Type B pancreatic cell (in vitro differentiated cells): ENCODE measurements at places on chromosomes 13 and 19.

DNA sequence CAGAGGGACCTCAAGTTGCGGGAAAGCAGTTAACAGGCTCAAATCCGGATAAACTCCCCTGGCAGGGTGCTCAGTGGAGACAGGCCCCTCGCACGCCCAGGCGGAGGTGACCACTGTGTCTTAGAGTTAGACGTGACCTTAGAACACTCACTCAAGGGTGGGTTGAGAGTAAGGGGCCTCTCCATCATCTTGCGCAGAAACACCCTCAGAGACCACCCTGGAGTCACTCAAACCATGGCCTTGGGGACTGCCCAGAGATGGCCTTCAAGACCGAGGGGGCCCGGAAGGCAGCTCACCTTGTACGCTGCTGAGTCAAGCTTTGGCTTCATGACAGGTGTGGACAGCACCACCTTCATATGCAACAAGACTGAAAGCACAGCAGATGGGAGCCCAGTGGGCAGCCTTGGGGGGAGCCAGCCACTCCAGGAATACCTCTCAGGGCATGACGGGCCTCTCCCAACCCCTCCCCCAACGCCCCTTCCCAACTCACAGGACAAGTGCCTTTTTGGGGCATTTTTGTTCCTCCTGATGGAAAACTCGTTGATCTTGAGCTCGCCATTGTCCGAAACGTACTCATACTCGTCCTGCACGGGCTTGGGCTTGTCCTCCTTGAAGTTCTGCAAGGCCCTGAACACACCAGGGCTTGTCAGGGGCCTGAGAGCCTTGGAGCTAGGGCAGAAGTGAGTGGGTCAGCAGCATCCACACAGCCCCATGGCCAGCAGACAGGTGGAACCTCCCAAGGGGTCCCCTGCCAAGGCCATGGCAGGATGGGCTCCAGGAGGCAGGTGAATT is 229.2 kb downstream of the TUBA3C start:
- no peak for DNase-seq

DNA sequence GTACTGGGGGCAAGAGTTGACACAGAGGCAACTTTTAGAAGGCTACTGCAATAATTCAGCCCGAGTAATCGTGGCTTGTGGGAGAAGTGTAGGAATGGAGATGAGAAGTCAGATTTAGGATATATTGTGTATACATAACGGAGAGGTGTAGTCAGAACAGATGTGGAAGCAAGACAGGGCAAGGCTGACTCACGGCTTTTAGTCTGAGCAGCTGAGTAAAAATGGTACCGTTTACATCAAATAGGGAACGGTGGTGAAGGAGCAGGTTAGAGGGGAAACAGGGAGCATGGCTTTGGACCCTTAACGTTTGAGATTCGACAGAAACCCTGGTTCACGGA is 796 bp upstream of the LSM14A start:
- DNase-seq: no peak

DNA sequence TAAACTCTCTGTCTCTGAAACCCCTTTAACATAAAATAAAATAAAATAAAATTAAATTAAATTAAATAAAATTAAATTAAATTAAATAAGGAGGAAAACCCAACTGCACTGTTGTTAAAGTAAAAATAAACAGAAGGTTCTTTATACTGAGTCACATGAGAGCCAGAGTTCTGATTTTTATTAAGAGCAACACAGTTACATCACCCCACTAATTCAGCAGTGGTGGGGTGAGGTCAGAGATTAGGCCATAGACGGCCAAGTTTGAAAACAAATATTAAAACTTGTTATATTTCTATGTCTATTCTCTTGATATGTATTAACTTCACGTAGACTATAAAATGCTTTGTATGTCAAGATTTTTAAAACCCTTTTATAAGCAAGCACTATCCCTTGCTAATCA is 59.5 kb downstream of the MYCBP2 start:
- DNase-seq: no peak

DNA sequence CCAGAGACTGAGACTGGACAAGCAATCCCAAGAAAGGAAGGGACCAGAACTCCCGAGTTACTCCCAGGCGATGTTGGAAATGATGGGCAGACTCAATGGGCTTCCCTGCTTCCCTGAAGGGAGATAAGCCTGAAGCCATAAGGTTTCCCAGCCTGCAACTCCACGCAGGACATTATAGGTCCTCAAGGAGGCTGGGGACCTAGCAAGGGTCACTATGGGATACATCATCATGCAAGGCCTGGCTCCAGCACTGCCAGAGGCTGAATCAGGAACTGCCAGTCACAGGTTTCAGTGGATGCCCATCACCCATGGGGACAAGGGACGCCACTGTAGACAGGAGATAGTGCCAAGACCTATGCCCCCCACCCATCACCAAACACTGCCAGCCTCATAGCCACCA is 338.7 kb downstream of the IRS2 start:
- no peak for DNase-seq

DNA sequence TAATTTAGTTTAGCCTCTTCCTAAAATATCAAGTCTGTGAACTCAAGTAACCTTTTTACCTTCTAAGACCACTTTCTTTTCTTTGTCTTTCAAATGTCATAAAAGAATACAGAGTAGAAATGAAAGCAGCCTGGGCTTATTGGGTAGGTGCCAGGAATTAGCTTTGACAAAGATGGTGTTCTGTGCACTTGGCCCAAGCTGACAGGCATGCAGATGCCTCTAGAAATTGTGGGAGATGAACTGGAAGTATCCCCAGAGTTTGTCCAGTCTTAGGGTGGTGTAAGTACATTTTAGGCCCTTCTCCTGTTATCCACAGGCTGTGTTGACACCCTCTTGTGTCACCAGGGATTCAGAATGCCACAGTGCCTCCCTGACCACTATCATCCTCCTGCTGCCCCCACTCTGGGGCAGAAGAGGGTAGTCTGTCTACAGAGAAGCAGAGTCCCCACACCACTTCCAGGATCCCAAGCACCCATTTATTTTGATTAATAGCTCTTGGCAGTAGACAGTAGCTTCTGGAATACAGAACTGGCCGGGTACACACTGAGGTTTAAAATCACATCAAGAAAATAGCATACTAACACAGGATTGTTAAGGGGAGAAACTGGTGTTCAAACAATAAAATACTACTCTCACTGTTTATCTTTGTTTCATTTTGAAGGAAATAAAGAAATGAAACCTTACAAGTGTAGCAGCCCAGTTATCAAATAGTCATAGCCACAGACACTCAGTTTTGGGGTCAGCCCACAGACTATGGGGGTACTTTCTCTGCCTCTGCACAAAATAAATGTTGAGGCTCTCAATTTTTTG is 343.2 kb downstream of the KCNRG start:
- DNase-seq: no peak

- DNase-seq: no peak
Observed at GRCh38 chr19:43872547-43873336, 45.6 kb downstream of the ZNF283 start.

- DNase-seq: no peak
Observed at GRCh38 chr13:21176982-21177284, 475 bp downstream of the MRPL57 start.

DNA sequence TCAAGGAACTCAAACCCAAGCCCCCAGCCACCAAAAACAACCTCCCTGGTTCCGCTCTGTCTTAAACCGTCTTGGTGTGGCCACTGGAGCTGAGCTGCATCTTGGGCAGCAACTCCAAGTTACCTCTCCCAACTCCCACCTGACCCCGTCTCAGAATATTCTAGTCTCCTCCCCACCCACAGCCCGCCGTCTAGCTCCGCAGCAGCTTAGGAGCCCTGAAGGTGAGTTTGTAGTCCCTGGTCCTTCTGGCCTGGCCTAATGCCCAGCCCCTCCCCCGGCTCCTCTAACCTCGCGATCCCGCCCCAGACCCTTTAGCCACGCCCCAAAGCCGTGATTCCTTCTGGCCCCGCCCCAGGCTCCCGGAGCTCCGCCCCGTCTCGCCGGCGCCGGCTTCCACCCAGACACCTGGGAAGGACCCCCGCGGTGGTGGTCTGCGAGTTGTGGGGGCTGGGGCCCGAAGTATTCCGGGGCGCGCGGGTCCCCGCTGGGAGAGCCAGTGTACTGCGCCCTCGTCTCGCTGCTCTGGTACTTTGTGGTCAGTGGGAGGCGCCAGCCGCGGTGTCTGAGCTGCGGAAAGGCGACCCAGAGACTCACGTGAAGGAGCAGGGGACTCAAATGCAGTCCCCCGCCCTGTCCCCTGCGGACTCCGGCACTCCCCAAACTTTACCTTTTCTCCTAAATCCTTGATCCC is 2.5 kb upstream of the LHB start:
- DNase-seq: no peak

- DNase-seq: no peak
Observed at GRCh38 chr19:29676586-29676985, 11.3 kb downstream of the PLEKHF1 start.

- DNase-seq: no peak
Observed at GRCh38 chr13:41500511-41500910, 43.2 kb downstream of the RGCC start.

DNA sequence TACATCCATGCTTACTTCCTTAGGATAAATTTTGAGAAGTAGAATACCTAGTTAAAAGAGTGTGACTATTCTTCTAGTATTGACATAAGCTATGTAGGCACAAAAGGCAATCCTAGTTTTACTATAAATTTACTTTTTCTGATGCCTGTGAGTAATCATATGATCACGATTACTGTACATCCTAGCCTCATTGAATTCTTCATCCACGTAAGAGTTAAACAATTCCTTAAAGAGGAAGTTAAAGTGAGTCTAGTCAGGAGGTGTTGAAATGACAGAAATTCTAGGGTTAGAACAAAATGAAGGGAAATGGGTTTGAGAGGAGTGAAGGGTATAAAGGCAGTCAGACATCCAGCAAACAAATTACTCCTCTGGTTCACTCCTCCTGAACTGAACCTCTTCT is at the start of gene ACOD1:
Gene ACOD1, plus strand, starts transcription at position 363 of the 400 bp plus-strand sequence. CDS start 48 bp downstream, outside the sequence.
- DNase-seq: no peak

GRCh38 chr19:48398375-48399235 is 5.1 kb downstream of the GRIN2D start:
- peak; percentile 89 for DNase-seq

DNA sequence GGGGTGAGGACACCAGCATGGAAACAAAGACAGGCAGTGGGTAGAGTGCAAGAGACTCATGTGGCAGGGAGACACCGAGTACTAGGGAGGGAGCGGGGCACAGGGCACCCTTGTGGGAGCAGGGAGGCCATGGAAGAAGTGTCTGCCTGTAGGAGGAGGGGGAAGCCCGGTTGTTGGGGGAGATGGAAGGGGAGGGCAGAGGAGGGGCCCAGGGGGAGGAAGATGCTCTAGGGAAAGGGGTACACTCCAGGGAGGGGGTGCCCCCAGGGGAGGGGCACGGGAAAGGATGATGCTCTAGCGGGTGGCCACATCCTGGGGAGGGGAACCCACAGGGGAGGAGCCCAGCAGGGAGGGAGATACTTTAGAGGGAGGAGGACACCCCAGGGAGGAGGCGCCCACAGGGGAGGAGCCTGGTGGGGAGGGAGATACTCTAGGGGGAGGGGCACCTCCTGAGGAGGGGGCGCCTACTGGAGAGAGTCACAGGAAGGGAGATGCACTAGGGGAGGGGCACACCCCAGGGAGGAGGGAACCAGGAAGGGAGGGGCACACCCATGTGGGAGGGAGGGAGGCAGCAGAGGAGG is 24.9 kb downstream of the CPAMD8 start:
- DNase-seq: no peak

- DNase-seq: no peak
Observed at GRCh38 chr19:18626906-18627305, 9.9 kb upstream of the KLHL26 start.

GRCh38 chr19:46731584-46731983 is 14.3 kb upstream of the FKRP start:
- no peak for DNase-seq

- no peak for DNase-seq
Observed at GRCh38 chr19:2207991-2208860, 27.9 kb downstream of the PLEKHJ1 start.

DNA sequence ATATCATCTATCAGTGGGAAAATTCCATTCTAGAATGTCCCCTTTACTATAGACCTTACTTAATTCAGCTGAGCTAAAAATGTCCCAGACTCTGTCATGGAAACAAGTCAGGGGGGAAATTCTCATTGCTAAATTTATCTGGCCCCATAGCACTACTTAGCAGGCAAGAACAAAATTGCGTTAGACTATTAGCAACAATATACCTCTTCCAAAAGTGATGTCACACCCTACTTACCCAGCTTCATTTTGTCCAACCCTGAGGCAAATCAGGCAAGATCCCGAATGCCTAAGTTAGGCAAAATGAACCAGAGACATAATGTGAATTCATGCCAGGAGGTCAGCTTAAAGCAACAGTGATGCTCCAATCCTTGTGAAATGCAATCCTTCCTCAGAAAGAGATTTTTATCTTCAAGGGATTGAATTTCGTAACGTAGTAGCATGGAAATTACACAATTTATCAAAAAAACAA is 93.7 kb downstream of the FRY start:
- DNase-seq: no peak

DNA sequence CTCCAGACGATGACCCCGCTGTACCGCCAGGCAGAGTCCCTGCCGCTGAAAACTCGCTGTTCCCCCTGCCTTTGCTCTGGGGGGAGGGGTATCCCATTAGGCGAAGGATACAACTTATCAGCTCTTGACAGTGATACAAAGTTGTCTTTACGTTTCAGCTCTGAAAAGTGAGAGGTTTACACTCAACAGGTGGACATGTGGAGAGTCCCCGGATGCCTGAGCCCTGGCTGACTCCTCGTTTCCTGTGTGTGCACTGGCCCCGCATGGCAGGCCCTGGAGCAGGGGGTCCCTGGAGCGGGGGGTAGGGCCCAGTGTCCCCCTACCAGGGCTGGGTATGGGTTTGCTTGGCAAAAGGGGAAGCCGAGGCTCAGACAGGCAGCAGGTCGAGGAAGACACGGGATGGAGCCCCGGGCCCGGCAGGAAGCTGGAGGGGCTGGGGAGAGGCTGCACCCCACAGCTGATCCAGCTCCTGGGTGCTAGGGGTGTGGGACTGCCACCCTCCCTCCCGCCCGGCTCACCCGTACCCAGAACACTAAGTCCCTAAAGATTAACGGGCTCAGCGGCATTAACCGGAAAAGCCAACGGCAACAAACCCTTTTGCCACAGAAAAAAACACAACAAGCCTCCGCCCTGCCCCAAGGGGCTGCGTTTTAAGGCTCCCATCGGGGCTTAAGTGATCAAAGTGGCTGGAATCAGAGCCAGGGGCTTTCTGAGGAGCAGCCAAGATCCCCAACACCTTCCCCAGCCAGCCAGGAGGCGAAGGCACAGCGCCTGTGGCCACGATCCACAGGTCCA is 5.6 kb downstream of the TCF3 start:
- no peak for DNase-seq

- no peak for DNase-seq
Observed at GRCh38 chr13:73932091-73932490, 202.1 kb downstream of the KLF12 start.

GRCh38 chr19:42229855-42230351 is 9.8 kb downstream of the ZNF526 start:
- no peak for DNase-seq

DNA sequence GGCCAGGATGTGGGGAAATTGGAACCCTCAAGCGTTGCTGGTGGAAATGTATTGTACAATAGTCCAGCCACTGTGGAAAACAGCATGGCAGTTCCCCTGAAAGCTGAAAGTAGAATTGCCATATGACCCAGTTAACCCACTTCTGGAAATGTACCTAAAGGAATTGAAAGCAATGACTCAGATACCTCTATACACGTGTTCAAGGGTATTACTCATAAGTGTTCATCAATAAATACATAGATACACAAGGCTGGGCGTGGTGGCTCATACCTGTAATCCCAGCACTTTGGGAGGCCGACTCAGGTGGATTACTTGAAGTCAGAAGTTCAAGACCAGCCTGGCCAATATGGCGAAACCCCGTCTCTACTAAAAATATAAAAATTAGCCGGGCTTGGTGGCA is 71.9 kb upstream of the IRS2 start:
- no peak for DNase-seq

- DNase-seq: no peak
Observed at GRCh38 chr19:21901861-21902260, 65.9 kb upstream of the ZNF43 start.
